GM12892 (cell line): ENCODE measurements at places on chromosomes 3 and 15.

DNA sequence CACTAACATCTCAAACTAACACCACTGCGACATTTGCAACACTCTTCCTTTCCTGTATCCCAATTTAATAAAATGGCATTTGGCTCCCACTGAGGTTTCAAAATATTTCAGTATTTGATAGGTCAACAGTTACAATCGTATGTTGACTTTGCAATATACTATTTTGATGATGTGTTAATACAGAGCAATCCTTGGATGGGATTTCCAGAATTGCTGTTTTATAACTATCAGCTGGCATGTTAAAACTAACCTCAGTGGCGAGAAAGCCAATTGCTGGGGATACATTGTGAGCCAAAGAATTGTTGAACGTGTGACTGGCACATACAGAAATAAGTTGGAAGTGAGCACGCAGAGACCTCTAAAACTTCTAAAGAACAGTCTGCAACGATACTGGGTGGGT is 226.1 kb upstream of the LYSMD4 start:
- DNase-seq: no peak

DNA sequence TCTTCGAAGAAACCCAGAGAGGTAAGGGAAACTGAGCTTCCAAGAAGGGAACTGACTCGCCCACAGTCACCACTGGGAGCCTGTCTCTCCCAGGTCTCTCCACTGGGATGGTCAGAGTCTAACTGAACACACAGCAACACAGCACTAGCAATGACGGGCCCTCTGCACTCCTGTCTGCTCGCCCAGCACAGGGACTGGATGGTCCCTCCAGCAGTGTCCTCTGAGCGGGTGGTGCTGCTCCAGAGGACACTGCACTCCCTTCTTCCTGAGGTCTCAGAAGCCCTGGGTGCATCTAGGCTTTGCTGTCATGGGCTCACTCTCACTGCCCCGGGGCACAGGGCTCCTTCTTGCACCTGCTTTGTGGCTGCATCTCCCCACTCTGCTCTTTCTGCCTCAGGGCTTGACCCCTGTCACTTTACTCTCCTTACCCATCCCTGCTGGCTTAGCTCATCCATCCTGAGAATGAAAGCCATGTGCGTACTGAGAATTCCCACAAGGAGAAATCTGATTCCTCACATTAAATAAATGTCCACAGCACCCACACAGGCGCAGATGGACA is 356.6 kb downstream of the GABRG3 start:
- no peak for DNase-seq

DNA sequence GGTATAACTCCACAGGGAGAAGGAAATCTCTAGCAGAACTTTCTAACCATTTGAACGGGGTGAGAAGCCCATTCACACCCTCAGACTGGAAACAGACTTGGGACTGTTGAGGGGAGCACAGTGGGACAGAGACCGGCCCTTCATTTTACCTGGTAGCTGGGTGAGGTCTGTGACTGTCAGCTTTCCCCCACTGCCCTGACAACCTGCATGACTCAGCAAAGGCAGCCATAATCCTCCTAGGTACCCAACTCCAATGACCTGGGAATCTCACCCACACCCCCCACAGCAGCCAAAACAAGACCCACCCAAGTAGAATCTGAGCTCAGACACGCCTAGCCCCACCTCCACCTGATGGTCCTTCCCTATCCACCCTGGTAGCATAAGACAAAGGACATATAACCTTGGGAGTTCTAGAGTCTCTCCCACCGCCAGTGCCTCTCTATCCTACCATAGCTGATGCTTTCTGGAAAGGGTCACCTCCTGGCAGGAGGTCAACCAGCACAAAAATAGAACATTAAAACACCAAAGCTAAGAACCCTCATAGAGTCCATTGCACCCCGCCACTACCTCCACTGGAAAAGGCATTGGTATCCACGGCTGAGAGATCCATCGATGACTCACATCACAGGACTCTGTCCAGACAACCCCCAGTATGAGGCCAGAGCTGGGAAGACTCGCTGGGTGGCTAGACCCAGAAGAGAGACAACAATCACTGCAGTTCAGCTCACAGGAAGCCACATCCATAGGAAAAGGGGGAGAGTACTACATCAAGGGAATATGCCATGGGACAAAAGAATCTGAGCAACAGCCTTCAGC is 28.0 kb downstream of the SENP7 start:
- no peak for DNase-seq

DNA sequence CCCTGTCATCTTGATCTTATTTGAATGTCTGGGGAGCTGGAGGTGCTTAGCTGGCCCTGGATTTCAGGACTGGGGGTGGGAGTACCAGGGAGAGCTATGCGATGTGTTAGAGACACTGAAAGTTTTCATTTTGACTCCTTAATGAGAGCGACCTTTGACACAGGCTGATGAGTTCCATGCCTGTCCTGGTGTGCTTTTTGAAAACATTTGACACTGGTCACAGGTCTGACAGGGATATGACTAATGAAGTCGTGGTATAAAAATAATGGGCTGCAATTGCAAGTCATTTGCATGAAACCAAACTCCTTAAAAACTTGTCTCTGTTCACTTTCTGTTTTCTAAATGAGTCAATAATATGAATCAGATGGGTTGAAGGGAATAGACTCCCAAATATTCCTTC is 81.9 kb downstream of the MECOM start:
- DNase-seq: no peak

DNA sequence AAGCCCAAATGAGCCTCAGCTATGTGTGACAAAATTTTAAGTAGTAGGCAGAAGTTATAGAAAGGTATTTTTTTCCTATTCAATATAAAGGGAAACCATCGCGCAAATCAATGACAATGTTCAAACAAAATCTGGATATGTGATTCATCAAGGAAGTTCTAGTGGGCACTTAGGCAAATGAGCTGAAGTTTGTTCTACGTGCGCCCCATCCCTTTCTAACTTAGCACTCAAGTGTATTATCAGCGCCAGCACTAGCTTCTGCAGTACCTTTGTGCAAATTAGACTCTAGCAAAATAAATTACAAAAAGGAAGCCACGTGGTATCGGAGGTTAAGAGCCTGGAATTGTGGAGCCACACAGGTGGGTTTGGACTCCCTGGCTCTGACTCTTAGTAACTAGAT is 91.1 kb downstream of the TBL1XR1 start:
- no peak for DNase-seq

DNA sequence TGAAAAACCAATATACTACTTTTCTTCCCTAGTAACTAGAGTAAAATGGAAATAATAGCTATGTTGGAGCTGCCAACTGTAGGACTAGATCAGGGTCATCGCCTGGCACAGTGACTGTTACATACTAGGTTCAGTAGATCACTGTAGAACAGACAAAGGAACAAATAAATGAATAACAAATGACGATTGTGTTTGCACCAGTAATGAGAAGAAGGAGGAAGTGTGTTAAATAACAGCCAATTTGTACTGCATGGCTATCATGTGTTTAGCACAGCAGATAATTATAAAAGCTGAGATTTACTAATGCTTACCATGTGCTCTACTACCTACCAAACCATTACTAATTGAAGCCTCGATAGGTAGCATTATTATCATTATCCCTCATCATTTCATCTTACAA is 85.3 kb upstream of the FXR1 start:
- DNase-seq: no peak

DNA sequence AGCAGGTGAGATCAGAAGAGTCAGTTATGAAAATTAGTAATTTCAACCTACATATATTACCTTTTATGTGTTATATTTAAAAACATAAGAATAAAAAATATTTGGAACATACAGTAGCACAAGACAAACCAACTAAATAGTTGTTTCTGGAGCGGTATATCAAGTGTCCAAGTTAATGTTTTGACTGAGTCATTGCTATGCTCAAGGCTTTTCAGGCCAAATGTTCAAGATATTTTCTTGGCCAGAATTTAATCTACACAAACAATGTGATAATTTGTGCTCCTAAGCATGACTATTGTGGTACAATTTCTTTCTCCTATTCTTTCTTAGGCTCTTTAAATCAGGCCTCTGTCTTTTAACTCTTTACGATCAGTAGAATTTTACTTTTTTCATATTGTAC is 412.4 kb downstream of the RAP2B start:
- DNase-seq: no peak

DNA sequence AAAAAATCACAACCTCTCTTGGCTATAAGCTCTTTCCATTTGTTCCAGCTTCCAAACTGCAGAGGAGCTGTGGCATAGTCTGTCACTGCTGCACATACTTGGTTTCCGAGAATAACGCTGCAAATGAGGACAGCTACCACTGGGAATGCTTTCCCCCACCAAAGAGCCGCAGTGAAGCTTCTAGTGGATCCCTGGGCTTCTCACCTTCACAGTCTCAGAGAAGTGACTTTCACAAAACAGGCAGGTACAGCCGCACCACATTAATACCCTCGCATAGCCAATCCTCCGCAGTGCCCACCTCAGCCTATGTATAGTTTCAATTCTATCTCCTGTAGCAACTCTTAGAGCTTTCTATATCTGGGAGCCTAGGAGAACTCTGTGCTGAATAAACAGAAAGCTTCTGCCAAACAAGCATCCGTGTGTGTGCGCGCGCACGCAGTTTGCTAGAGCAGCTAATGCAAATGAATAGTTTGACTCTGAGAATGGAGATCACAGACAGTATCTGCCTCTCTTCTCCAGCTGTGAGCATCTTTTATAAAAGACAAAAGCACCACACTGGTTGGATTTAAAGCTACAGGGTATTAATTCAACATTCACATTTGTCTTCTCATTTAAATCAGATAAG is 81.9 kb upstream of the PLXND1 start:
- DNase-seq: no peak

DNA sequence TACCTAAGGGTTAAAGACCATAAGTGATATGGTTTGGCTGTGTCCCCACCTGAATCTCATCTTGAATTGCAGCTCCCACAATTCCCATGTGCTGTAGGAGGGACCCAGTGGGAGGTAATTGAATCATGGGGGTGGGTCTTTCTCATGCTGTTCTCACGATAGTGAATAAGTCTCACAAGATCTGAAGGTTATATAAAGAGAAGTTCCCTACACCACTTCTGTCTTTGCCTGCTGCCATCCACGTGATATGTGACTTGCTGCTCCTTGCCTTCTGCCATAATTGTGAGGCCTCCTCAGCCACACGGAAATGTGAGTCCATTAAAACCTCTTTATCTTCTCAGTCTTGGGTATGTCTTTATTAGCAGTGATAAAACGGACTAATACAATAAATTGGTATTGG is 75.0 kb upstream of the CADPS start:
- DNase-seq: no peak

GRCh38 chr3:123779655-123780231 is 104.4 kb downstream of the MYLK start:
- DNase-seq: no peak

GRCh38 chr3:171753665-171754408 is 56.4 kb downstream of the PLD1 start:
- DNase-seq: no peak

DNA sequence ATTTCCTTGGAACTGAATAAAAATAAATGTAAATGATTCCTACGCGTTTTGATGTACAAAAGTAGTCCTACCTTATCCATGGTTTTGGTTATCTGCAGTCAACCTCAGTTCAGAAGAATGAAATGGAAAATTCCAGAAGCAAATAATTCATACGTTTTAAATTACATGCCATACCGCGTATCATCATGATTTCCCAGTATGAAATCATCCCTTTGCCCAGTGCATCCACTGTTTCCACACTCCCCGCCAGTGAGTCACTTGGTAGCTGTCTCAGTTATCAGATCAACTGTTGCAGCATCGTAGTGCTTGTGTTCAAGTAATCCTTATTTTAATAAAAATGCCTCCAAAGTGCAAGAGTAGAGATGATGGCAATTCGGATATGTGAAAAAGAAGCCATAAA is 9.1 kb upstream of the MFSD1 start:
- DNase-seq: no peak

DNA sequence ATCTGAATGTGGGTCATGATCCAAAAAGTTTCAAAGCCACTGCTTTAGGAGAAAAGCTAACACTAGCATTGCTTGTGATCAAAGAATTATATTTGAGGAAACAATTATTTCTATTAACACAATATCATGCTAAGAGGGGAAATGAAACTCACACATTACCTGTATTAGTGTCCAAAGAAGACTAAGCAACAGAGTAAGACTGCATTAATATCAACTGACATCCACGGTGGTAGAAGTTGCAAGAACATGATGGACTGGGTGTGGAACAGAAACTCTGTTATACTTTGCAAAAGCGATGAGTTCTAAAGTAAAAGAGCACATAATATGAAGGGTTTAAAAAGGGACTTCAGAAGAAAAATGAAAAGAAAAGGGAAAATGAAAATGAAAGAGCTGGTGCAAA is 648.3 kb upstream of the NECTIN3 start:
- no peak for DNase-seq
